ENCODE measurements at places on chromosomes 4 and X. TPM values are rescaled to one million over a fixed set of nuclear protein-coding genes. Genes with fewer than 3 reads are reported as not detected.

DUSP21 gene
- not detected for total RNA-seq

MAGEC2 gene
- total RNA-seq = not detected

DNA sequence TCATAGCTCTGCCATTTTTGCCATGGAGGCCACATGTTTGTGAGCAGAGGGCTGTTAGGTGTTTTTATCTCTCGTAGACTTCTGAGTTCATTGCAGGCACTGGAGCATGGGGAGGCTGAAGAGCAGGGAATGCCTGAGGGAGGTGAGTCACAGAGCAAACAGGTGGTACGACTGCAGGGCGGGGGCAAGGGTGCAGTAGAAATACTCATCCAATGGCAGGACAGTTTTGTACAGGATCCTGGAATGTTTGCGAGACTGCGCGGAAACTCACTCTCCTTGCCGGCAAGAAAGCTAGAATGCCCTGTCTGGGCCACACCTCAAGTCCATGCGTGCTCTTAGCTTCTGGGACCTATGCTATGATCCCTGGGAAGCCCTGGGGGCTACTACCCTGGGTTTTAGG, 20.0 kb upstream of the VCX2 start:
- DNase-seq = no peak

DNA sequence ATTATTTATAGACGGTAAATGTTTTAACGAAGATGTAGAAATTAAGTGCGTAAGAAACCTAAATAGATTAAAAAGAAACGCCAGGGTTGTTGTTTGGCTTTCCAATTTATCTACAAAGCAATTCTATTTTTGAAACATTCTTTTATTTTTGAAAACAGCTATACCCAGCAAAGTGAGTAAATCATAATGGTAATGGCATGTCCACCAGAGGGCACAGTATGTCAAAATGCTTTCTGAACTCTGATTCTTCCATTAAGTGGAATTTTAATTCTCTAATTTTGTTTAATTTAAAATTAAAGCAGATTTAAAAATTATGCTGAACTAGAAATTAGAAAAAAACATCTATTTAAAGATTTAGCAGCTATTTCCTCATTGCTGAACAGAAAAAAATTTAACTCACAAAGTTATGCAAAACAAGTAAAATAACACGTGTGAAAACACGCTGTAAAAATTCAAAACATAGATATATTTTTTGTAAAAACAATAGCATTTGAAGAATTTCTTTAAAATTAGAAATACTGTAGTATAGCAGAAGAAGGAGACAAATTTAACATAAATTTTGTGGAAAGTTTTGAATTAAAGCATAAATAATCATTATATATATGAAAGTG, 26.5 kb downstream of the RASSF6 start:
- DNase-seq = peak; percentile 37

- DNase-seq = no peak
These were observed 145.0 kb downstream of the SPCS3 start for GRCh38 chr4:176464748-176465147.

FMR1NB gene
- total RNA-seq = not detected

GRCh38 chr4:48022192-48022799, 5.7 kb downstream of the NIPAL1 start:
- no peak for DNase-seq

DNA sequence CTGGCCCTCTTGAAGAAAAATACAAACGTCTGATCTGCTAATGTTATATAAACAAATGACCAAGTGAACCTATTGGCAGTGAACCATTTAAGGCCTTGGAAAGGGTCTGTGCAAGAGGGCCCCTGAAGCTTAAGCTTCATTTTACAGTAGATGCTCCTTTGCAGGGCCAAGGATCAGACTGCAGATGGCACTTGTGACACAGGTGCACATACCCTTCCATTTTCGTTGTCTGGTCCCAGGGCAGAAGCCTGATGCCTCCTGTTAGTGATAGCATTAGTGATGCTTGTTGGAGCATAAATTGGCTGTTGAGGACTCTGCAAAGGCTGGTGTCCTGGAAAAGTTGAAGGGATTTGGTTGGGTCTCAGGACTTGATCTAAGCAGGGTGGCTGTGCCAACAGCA, 46.5 kb downstream of the ETNPPL start:
- DNase-seq = no peak

- peak; percentile 86 for DNase-seq
These were observed 46.3 kb downstream of the STARD8 start for GRCh38 chrX:68693481-68694434.

GRCh38 chr4:101334963-101335572, 12.3 kb downstream of the PPP3CA start:
- no peak for DNase-seq

GRCh38 chrX:34893741-34894140, 48.9 kb upstream of the FAM47B start:
- no peak for DNase-seq

SHISA3 gene
- 0.62 TPM for total RNA-seq

Measured in tongue (tissue), 3 donors.